ENCODE measurements at places on chromosomes 1 and 21.

DNA sequence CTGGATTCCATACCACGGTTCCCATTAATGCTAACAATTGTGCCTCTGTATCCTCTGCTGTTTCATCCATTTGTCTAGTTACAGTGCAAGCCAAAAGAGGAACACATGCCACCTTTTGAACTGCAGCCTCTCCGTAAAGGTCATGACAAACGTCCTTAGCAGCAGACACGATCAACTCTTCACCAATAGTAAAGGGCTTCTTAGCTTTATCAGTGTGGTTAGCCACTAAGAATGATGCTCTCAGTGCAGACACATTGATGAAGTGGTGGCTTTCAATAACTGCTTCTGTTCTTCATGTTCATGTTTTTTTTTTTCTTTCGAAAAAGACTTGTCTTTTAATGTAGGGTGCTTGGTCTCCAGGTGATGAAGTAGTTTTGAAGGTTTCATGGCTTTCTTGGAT, 14.3 kb downstream of the XPR1 start:
- no peak for DNase-seq

- DNase-seq: no peak
Observed at GRCh38 chr21:45093035-45093532, 18.7 kb downstream of the ADARB1 start.

GRCh38 chr1:213989002-213989855, 1.5 kb downstream of the PROX1 start:
- no peak for DNase-seq

GRCh38 chr1:108591466-108591865, 31.6 kb downstream of the EEIG2 start:
- DNase-seq: no peak

GRCh38 chr1:115794976-115795639, 26.6 kb upstream of the CASQ2 start:
- no peak for DNase-seq
